ENCODE measurements at places on chromosomes 2 and 18.
A peak's percentile ranks its signal among the peaks of the same experiment; 100 is the strongest.

- no peak for DNase-seq
These were observed 184.5 kb upstream of the CNTNAP5 start for GRCh38 chr2:123840574-123840973.

DNA sequence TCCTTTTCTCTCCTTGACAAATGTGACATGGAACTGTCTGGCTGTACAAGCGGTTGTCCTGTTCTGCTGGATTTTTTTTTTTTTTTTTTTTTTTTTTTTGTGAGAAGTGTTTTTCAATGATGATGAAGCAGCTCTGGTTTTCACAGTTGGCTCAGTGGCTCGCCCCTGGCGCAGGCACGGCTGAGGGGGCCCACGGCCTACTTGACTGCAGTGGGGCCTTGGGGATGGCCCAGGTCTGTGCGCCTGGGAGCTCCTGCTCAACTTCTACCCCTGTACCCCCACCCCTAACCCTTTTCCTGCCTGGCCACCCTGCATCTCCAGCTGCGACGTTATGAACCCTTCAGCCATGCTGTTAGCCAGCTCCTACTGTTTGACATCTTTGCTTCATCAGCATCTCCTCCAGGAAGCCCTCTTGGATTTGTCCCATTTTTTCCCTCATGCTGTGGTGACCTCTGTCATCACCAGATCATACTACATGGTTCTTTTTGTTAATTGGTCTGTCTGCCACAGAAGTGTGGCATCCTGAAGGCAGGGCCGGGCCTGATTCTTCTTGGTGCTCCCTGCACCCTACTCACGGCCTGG lies 167.9 kb downstream of the INHBB start:
- DNase-seq = no peak

DNA sequence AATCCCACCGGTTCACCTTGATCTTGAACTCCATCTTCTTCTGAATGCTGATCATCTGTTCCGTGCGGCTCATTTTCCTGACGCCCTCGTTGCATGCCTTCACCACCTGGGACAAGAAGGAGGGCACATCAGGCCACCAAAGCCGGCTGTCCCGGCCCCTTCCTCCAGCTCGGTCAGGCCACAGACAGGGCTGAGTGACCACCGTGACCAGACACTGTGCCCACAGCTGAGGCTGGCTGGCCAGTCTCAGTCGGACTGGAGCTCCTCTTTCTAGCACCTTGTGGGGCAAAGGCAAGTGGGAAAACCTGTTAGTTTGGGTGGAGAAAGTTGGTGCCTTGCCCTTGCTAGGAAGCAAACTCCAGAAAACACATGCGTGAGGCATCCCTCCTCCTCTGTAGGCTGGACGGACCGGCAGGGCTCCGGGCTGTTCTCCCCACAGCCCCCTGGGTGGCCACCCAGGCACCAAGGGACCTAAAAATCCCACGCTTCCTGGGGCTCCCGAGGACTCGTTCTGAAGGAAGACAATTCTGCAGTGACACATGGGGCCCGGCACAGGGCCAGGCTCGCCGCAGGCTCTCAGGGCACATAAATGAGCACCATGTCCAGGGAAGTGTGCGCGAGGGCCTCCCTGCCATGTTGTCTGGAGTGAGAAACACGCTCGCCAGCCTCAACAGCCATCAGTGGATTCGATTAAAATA lies 15.3 kb downstream of the SNORC start:
- DNase-seq = no peak

GRCh38 chr2:216372761-216373291 lies 543 bp upstream of the MARCHF4 start:
- DNase-seq = no peak

DNA sequence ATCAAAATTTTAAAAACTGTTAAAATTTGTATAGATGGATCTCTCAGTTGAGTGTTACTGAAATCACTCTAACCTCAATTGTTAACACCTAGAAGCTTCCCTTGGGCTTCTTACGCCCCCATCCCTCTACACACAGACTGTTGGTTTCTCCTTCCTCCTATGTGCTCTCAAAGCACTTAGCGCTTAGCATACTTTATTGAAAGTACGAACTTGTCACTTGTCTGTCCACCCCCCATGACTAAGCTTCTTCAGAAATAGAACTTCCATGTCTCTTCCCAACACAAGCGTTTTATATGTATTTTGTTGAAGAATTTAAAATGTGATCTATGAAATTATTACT lies 441 bp downstream of the MPHOSPH10 start:
- no peak for DNase-seq

DNA sequence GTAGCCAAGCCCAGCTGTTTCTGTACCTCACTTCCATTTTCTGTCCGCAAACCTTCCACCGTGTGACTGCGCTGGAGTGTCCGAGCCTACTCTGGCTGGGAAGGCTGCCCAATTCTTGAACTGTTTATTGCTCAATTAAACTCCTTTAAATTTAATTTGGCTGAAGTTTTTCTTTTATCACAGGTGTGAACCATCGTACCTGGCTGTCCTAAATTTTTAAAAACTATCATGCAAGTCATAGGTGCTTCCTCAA lies 6.2 kb upstream of the RNU2-63P start:
- no peak for DNase-seq

- no peak for DNase-seq
These were observed 211.3 kb downstream of the ERBB4 start for GRCh38 chr2:212327171-212327809.

DNA sequence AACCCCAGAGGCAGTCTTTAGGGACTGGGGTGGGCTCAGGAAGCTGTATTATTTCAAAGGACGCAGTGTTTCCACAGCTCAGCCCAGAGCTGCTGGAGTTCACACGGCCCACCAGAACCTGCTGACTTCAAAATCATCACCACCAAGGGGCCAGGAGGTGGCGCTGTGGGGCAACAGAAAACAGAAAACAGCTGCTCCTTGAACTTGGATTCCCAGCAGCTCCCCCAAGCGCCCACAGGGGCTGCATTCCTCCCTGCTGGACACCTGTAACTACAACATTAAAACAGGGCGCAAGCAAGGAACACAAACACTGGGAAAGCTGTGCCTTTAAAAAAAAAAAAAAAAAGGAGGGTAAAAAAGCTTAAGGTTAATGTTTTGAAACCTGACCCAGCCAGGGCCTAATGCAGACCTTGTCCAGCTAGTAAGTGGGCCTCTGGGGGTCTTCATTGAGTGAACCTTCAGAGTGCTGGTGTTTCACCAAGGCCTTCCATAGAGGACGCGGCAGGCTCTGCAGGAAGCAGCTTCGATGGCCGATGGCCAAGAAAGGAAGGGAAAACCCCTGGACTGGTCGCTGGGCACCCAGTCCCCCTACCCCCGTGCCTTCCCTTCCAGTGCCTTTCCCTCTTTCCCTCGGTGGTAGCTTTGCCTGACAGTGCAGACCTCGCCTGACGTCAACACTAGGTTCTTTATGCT lies 25.9 kb downstream of the MLPH start:
- DNase-seq = peak; percentile 72

DNA sequence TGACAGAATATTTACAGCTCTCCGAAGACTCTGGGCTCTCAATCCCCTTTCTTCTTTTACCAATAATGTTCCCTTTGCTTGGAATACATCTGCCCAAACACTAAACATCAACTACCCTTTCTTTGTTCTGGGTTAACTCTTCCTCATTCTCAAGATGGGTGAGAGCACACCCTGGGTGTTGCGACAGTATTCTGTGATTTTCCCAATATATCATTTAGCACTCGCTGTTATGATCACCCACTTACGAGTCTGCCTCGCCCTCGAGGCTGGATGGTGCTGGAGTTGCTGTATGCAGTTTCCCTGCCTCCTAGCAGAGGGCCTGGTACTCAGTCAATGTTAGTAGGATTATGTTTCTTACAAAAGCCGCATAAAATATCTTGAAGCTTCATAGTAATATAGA lies 93.2 kb downstream of the SOCS6 start:
- no peak for DNase-seq

- DNase-seq = no peak
These were observed 58.7 kb upstream of the SH3RF3 start for GRCh38 chr2:109070290-109070689.

DNA sequence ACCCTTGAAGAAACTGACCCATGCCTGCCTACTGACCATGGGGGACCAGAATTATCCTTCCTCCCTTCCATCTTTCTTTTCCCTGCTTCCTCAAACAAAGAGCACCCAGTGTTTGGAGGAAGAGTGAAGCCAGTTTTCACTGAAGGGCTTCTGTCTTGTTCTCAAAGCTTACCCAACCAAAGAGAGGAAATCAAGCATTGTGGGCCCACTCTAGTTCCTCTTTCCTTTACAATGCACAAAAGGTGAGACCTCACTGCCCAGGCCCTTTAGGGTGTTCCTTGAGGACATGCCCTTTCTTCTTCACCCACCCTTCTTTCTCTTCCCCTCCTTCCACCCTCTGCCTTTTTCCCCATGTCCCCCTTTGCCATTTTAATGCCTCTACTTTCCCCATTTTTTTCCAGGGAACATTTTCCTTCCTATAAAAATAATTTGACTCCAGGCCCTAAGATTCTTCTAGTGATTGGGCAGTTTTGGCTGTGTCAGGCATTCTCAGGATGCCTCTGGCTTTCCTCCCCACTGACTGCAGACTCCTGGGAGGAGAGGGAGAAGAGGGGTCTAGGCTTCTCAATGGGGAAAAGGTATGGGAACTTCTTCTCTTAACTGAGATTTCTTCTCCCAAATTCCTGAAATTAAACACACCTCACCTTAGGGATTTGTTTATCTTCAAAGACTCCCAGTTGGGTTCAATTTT lies 126.6 kb upstream of the RMDN2 start:
- DNase-seq = no peak

DNA sequence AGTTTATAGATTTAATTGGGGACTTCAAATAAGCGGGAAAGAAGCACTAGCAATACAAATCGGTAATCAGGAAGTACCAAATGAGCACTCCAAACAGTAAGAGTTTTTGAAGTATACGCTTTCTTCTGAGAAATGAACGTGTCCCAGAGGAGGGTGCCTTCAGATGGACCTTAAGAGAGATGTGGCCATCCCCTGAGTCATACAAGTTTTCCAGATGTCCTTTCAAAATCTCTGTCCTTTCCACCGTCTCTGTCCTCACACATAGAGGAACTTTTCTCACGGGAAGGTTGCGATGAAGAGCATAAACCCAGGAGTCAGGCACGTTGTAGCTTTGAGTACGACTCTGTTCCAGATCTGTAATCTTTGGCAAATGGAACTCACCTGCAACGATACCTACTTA lies 1.7 kb upstream of the SMAD2 start:
- DNase-seq = no peak

DNA sequence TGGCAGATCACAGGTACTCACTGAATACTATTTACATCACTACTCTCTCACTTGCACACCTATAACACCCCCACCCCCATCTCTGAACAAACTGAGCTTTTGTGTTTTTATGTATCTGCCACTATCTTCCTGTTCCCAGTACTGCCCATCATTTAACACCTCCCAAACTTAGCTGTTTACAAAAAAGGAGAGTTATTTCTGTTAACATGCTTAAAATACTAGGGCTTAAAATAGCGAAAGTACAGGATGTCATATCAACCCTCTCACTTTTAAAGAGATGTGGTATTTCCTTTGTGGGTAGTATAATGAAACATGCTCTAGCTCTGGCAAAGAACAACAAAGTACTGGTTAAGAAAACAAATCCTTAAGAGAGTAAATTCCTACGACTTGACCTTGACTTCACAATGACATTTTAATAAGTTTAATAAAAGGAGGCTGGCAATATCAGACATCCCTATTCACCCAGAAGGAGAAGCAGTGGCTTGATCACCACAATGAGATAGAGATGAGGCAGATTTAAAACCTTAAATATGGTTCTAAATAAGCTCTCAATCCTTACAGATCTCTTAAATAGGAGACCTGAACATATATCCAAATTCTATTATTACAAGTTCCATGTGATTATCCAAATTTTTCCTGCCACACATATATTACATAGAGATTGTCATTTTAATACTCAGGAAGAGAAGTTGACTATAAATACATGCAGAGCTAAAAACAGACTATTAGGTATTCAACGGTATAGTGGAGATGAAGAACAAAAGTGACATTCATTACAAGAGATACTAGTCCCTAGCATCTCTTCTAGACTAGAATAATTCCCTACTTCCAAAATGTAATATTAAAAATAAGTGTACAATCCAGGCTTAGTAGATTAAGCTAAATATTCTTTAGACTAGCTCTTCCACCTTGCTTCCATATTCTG lies 36.9 kb downstream of the TRAK2 start:
- DNase-seq = no peak

- DNase-seq = no peak
These were observed 2.3 kb upstream of the PLCD4 start for GRCh38 chr2:218605432-218605831.

DNA sequence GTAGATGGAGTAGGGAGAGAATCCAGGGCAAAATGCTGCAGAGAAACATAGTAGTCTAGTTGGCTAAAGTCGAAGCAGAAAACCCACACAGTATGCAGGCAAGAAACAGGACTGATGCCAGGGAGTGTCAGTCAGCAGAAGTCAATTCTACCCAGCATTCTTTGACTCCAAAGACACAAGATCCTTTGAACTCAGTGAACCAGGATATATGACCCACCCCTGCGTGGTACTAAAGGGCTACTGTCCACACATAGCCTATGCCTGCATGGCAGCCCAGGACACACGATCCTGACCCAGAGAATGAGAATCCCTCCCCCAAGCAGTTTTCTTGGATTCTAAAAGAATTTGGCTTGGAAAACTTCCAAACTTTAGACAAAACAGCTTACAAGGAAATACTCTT lies 42.5 kb downstream of the ALK start:
- no peak for DNase-seq

GRCh38 chr2:100606726-100607343 lies 44.0 kb downstream of the PDCL3 start:
- peak; percentile 32 for DNase-seq

GRCh38 chr2:180056367-180057118 lies 49.4 kb upstream of the CWC22 start:
- no peak for DNase-seq

DNA sequence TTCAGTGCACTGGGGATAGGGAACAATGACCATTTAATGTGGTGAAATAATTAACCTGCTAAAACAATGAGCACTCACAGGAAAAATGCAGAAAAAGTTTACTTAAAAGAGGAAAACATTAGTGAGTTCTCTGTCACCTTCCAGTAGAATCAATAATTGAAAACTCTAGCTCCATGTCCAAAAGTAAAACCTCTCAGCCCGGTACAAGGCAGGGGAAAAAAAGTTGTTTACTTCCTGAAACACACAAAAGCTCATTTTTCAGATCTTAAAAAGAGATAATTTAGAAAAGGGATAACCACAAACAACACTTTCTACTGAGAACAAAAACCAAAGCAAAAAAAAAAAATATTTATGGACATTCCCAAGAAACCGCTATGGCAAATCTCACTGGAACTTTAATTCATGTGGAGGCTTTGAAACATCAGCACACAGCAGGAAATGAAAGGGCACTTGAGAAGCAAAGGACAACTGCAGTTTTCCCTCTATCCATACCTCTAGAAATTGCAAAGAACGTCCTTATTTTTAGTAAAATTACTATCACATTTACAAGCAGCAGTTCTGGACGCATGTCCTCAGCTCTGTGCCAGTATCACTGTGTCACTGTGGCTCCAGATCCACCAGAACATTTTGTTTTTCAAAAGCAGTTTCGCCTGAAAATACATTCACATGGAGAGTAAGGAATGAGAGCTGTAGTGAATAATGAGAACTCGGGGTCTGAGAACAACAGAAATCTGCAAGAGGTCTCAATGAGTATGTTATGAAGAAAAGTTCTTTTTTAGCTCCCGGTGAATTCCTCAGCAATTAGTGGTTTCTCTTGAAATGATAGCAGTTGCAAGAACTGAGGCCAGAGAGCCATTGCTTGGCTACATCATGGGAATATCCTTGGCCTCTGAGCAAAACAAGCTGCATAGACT lies 44.7 kb upstream of the DNAH7 start:
- no peak for DNase-seq

Measured in stimulated activated CD4-positive, alpha-beta T cell treated with anti-CD3 and anti-CD28 coated beads, Interleukin-2, amount 100 ng/mL, for 48 hours (primary cell).